ENCODE measurements at places on chromosomes 3 and 15.

DNA sequence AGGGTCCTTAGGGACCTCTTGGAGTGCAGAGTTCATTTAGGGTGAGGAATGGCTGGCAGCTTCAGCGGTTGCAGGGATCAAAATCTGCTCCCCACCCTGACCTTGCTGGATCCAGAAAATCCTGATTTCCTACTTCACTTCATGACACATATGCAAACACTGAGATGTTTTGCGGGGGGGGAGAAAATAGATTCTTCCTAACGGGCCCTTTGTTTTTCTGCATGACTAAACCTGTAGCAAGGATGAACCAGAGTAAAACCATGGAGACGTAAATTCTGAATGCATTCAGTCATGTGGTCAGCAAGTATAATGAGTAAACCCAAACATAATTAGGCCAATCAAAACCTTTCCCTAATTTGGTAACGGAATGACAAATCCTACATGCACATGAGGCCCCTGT, 20.0 kb upstream of the RBP1 start:
- DNase-seq: no peak

DNA sequence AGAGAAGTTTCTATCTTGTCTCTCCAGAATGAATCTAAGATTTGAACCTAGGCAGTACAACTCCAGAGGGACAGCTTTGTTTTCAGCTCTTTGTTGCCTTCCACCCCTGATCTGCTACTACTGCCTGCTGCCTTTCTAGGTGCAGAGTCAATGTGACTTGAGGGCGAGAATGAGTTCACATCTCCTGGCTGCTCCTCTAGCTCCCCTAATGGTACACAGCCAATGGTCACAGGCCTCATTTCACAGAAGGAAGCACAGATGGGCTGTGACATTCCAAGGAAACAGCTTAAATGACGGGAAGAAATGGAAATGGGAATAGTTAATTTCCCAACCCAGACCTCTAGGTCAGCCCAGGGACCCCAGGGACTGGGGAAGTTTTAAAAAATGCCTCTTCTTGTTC, 32.4 kb downstream of the FAM43A start:
- DNase-seq: no peak

- DNase-seq: no peak
Observed at GRCh38 chr3:122918576-122919290, 108.8 kb downstream of the SEMA5B start.

DNA sequence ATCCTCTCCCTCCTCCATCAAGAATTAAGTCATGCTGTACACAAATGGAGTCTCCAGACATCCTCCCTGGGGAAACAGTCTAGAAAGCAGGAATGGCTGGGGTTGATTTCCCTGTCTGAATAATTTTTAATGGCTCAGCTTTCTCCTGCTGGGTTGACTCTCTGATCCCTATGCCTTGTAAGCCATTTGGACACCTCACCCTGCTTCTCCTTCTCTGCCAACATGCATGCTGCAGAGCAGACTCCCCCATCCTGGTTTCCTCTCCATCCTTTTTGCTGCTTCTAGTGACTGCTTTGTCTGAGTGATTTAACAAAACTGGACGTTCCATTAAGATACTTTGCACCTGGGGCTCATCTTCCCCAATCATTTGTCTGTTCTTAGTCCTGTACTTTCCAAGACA, 22.2 kb downstream of the SV2B start:
- DNase-seq: no peak

DNA sequence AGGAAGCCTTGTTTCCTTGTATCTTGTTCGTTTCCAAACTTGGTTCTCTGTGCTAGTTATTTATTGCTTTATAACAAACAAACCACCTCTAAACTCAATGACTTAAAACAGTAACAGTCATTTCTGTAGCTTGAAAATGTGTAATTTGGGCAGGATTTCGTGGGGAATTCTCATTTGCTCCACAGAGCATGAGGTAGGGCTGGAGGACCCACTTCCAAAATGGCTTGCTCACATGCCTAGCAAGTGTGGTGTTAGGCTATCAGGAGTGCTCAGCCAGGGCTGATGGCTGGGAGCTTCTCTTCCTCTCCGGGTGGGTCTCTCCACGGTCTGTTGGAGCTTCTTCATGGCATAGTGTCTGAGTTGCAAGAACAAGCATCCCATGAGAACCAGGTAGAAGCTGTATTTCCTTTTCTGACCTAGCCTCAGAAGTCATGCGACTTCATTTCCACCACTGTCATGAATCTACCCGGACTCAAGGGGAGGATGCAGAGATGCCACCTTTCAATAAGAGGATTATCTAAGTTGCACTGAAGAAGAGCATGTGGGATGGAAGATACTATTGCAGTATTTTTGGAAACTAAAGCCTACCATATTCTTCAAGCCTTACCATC, 8.2 kb upstream of the TNIK start:
- no peak for DNase-seq

DNA sequence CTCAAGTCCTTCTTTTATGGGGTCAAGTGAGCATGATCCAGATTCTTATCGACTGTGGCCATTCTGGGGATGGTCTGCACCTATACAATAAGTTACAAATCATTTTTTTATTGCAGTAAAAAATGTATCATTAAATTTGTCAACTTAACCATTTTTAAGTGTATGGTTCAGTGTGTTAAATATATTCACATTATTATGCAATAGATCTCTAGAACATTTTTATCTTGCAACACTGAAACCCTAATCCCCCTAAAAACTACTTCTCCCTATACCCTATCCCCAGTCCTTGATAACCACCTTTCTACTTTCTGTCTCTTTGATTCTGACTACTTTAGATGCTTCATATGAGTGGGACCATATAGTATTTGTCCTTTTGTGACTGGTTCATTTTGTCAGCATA, 10.4 kb upstream of the BOC start:
- DNase-seq: no peak

GRCh38 chr3:100760377-100760776, 51.1 kb downstream of the TFG start:
- no peak for DNase-seq

DNA sequence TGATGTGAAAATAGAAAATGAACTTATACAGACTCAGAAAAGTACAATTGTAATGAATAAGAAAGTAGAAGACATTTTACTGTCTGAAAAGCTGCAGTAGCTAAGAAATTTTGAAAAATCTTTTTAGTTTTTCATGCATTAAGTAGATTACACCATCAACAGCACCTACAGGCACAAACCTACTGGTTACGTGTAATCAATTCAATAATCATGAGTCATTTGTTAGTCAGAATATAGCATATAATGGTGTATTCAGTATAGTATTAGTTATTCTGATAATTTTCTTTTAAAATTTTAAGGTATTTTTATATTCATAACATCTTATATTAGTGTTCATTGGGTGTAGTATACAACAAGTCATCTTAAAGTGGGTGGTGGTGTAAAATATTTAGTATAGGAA, 550.5 kb upstream of the GBE1 start:
- no peak for DNase-seq

- no peak for DNase-seq
Observed at GRCh38 chr3:140018556-140018955, 83.6 kb downstream of the CLSTN2 start.

Data from activated T-cell treated with anti-CD3 and anti-CD28 coated beads for 4 hours (primary cell).